ENCODE measurements at places on chromosomes 3 and 15.

- DNase-seq: no peak
Observed at GRCh38 chr15:94443186-94443585, 211.8 kb downstream of the MCTP2 start.

DNA sequence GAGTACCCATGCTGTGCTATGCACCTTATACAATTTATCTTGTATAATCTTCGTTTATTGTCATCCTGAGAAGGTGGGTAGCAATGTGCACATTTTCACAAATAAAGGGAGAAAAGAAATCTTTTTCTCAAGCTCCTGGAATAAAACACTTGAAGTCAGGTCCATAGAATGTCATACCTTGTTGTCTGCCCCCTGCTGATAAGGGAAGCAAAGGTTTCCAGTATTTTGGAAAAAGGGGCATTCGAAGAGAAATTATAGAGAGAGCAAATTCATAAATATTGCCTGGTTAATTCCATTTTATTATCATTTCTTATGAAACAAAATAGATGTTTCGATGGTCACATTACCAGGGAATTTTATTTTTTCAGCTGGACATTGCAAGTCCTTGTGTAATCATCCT lies 277.8 kb downstream of the RAP2B start:
- no peak for DNase-seq

GRCh38 chr15:90482124-90483011 lies 47.4 kb upstream of the CRTC3 start:
- DNase-seq: no peak

DNA sequence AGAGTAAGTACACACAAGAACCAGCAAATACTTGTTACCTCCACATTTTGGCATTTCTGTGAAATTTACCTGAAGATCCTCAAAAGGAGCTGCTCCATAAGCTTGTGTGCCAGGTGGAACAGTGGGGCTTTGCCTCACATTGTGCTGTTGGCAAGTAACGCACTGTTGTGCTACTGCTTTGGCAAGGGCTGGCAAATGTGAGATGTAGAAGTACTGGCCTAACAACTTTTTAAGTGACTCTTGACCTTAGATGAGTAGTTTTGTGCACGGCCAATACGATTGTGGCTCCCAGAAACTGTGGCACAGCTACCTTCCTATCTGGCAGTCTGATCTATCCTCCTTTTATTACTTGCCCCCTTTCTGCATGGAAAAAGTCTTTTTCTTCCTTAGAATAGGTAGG lies 337.0 kb downstream of the KCNH8 start:
- no peak for DNase-seq

DNA sequence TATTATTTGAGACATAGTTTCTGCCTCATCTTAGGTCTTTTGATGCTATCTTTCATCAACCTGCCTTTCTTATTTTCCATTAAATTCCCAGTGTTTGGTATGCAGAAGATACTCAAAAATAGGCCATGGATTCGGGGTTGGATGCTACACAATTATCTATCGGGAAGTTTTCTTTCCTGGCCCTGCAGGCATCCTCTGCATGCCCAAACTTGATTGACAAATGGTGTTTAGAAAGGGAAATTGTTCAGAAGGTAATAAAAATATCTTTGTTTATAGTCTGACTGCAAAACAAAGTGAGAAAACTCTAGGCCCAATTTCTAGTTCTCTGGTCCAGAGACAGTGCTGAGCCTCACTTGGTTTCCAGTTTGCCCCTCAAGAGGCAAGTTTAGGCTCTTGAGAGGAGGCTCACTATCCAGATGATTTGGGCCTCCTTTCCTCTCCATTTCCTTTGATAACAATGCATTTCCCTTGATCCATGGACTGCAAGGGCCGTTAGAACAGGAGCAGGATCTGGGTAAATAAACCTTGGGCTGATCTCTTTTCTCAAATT lies 157.1 kb upstream of the DPH6 start:
- no peak for DNase-seq

All from esophagus squamous epithelium (tissue), 5 donors.